DMS153 (cell line): ENCODE measurements at places on chromosomes 2 and 18.

GRCh38 chr2:181066333-181066732 lies 85.9 kb downstream of the UBE2E3 start:
- no peak for DNase-seq

- no peak for DNase-seq
Observed at GRCh38 chr2:238304116-238304515, 15.7 kb upstream of the PER2 start.

GRCh38 chr18:74631623-74632350 lies 34.1 kb downstream of the ZNF407 start:
- DNase-seq: no peak

DNA sequence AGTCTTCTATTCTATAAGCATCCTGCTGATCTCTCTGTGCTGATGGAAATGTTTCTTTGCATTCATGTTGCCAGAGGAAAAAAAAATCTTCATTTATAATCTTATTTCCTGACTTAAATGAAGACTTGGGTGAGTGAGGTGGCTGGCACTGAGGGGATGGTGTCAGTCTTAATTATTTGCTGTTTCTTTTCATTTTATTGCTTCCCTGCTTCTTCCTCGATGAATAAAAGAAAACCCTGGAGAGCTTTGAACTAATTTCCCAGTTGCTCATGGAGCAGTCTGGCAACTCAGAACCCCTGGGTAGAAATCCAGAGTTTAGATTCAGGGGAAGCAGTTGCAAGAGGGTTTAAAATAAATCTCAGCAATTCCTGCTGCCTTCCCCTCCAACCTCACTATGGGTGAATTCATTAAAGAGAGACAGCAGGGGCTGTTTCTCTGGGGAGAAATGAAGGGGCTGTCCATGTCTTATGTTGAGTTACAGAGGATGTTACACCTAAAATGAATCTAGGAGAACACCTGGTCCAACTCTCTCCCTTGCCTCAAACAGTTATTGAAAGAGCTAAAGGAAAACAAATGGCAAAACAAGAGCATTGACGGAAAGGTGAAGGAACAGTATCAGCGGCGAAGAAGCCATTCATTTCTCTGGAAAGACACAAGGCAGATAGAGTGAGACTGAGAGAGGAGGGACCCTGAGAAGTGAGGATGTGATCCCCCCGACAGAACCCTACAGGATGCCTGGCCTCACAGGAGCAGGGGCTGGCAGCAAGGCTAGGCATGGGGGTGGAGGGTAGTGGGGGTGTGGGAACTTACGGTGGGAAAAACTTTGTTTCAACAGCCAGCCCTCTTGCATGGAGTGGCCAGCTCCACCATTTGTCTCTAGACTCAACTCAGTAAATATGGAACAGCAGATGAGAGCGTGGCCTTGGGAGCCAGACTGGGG lies 41.0 kb downstream of the SP110 start:
- DNase-seq: no peak

- no peak for DNase-seq
Observed at GRCh38 chr2:61485281-61485680, 14.4 kb upstream of the USP34 start.

GRCh38 chr2:30300456-30301221 lies 69.3 kb downstream of the LBH start:
- DNase-seq: no peak
